ENCODE measurements at places on chromosomes 5 and 9.

DNA sequence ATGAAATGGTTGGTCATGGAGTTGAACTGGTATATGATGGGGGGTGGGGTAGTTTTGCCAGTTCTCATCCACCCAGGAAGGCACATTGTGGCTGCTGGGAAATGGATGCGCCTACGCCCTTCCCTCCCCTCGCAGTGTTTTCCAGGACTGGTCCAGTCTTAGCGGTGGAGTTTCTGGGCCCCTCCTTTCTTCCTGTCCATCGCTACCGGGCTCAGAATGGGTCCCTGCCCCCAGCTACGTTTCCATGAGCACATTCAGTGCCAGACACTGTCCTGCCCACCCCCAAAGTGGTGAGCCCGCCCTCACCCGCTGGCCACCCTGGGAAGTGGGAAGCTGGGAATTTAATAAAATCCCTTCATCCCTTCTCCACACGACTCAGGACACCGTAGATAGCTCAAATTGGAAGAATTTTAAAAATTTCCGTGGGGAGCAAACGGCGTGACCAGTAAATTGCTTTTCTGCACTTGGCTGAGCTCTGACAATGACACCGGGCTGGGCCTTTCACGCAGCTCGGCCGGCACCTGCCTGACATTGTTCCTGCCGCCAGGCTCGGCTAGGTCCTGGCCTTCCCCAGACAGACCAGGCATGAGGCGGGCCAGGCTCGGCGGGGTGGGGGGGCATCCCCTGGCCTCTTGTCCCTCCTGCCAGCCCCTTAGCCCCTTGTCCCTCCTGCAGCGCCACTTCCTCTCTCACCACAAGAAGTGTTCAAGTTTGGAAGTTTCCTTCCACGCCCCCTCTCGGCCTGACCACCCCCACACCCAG is 3.6 kb downstream of the FGF18 start:
- no peak for DNase-seq

- DNase-seq, result no peak
Measured at GRCh38 chr5:74370168-74370567, 270.4 kb downstream of the ENC1 start.

DNA sequence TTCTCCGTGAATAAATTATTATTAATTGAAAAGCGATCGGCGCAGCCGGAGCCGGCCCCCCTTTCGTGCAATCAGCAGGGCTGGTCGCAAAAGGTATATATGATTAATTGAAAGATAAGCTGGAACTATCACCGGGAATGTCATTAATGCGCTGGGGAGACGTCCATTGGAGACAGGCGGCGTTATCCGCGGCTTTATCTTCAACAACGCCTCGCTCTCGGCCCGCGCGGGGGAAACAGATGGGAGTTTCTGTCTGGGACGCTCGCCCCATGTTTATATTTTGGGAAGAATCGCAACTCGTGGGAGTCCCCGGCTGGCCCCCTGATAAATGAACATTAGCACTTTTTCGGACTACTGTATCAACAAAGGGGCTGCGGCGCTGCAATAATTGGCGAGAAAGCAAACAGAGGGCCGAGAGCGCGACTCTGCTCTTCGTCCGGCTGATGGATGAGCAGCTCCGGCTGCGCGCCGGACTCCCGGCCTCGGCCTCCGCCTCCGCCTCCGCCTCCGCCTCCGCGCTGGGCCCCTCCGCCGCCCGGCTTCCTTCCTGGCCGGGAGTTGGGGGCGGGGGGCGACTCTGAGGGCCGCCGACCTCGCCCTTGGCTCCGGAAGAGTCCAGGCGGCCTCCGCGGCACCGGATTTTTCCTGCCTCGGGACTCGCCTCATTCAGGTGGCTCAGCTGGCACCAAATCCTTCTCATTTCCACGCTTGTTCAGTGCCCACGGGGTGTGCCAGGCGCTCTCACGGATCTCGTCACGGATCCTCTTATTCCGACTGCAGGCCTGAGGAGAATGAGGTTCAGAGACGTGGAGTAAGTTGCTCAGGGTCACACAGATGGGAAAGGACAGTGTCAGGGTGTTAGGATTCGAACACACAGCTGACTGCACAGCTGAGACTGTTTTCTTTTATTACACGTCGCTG is 3.6 kb upstream of the NKX2-5 start:
- no peak for DNase-seq

DNA sequence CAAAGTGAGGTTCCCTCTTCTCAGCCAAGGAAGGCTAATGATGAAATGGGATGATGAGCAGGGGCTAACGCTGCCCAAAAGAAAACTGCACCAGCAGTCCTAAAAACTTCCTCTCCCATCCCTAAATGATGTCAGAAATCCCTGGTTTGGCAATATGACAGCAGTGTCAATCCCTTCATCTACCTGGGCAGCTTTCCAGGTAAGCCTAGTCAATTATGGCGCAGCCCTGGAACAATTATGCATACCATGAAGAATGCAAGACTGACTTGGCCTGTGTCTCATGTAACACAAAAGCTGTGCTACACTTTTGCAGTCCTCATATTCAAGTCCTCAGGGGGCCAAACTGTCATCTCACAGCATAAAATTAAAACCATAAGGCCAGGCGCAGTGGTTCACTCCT is 7.0 kb downstream of the DMGDH start:
- DNase-seq, result no peak

GRCh38 chr9:124809741-124810500 is 33.0 kb downstream of the OLFML2A start:
- no peak for DNase-seq

DNA sequence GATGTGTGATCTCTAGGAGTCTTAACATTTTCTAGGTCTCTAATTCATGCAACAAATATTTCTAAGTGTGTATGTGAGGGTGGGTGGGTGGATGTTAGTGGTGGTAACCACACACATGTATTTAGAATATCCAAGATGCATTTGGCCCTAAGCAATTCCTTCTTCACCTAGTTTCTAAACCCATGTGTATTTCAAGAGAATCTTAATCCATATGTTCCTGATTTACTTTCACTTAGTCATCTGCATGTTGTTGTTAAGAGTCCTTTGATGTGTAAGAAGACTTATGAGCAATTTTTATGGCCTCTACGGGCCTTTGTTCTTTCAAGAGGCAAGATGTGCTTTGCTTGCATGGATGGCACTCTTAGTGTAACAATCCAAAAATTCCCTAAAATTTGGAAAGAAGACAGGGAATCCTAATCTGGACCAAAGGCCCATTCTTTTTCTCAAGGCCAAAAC is 282.6 kb downstream of the SPATA31D1 start:
- no peak for DNase-seq

- DNase-seq, result peak; percentile 49
Measured at GRCh38 chr5:178240766-178241165, 8.2 kb upstream of the PHYKPL start.

DNA sequence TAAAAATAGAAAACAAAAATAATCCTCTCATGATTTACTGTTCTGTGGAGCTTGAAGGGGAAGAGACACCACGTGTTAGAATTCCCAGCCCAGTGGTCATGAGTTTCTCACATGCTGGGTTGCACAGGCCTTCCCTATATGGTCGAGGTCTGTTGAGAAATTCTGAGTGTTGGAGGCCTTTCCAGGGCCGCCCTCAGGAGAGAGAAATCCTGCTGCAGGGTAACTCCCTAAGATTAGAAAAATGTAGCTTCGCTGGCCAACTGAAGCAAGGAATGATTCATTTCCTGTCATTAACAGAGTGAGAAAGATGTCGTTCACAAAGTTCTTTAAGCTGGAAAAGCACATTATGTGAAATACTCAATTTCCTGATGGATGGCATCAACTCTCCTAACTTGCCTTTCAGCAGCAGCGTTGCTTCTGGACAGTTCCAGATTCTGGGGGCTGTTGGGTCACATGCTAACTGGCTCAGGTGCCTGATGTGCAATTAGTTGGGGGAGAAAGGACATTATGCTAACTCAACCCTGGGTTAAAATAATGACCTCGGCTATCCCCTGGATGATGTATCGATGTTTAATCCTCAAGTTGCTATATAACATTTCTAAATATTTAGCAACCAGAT is 104.8 kb upstream of the CD180 start:
- no peak for DNase-seq
